ENCODE measurements at places on chromosomes 4 and X.

DNA sequence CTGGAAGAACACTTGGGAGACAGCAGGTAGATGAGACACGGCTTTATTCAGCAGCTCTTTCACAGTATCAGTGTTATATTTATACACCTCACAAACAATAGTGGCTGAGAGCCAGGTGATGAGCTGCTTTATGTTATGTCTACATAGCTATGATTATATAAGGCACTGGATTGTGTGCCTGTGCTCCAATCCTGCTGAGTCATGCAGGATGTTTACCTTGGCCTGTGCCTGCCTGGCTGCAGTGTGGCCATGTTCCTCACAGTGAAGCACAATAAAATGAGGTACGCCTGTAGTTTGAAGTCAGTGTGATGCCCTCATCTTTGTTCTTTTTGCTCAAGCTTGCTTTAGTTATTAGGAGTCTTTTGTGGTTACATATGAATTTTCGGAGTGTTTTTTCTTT lies 31.3 kb downstream of the CXCL13 start:
- no peak for DNase-seq

- no peak for DNase-seq
Measured at GRCh38 chrX:65574356-65574755, 39.8 kb upstream of the LAS1L start.

DNA sequence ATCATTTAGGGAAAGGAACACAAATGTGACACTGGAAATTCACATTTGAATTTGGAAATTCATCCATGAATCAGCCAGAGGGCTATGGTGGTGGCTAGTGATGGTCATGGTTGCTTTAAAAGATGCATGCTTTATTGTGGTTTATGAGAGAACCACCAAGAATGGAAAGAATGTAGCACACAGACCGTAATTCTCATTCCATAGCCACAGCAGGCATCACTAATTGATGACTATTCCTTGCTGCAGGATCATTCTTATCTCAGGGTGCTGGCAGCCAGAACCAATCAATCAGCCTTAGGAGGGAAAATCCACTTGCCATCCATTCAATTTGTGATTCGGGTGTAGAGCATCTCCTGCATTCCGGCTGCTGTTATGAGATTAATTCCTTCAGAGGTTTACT lies 115.6 kb downstream of the DHRSX start:
- no peak for DNase-seq

DNA sequence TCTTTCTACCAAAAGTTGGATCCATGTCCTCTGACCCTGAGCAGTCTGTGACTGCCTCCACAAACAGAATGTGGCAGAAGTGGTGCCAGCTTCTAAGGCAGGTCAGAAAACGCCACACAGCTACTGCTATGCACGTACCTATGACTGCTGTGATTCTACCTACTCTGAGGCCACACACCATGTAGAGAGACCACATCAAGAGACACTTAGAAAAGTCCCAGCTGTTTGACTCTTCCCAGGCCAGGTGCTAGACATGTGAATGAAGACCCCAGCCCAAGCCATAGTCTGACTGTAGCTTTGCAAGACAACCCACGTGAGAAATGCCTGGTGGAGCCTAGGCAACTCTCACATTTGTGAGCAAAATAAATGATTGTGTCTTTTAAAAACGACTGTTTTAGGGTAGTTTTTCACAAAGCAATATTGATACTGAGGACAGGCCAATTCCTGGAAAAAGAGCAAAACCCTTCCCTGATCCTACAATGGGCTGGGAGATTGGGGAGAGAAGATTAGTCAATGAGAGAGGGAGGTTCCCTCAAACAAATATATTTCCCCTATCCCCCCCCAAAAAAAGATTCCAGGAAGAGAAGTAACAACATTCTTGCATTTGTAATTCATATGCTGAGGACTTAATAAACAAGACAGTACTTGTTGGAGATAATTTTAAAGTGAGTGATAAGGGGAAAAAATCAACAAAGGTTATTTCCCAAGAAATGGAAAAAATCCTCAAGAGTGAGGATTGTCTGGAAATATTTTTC lies 33.3 kb downstream of the FRYL start:
- no peak for DNase-seq

- DNase-seq, result no peak
Measured at GRCh38 chr4:103934178-103934789, 214.5 kb upstream of the TACR3 start.

GRCh38 chr4:47705326-47705981 lies 132.4 kb downstream of the CORIN start:
- DNase-seq, result no peak
